ENCODE measurements at places on chromosomes 11 and 22. TPM values are rescaled to one million over a fixed set of nuclear protein-coding genes. Genes with fewer than 3 reads are reported as not detected.

EIF4ENIF1 gene
- polyA plus RNA-seq, result 33.4 TPM

EFEMP2 gene
- polyA plus RNA-seq, result 111 TPM

FXYD6 gene
- 178 TPM for polyA plus RNA-seq

ADAMTS8 gene
- 8.4 TPM for polyA plus RNA-seq

ANGPTL5 gene
- 0.14 TPM for polyA plus RNA-seq

RIMBP3B gene
- not detected for polyA plus RNA-seq

YPEL1 gene
- 21.6 TPM for polyA plus RNA-seq

KRTAP5-1 gene
- 1.3 TPM for polyA plus RNA-seq

HTR3A gene
- polyA plus RNA-seq, result not detected

FOLR3 gene
- polyA plus RNA-seq, result not detected

ASCL2 gene
- not detected for polyA plus RNA-seq

MYO7A gene
- 3.3 TPM for polyA plus RNA-seq

DMC1 gene
- 8.2 TPM for polyA plus RNA-seq

DCPS gene
- 18.4 TPM for polyA plus RNA-seq

- no peak for DNase-seq
These were observed 57.7 kb upstream of the CARD18 start for GRCh38 chr11:105197071-105197815.

- no peak for DNase-seq
These were observed 60.2 kb upstream of the LYVE1 start for GRCh38 chr11:10628508-10629236.

DNA sequence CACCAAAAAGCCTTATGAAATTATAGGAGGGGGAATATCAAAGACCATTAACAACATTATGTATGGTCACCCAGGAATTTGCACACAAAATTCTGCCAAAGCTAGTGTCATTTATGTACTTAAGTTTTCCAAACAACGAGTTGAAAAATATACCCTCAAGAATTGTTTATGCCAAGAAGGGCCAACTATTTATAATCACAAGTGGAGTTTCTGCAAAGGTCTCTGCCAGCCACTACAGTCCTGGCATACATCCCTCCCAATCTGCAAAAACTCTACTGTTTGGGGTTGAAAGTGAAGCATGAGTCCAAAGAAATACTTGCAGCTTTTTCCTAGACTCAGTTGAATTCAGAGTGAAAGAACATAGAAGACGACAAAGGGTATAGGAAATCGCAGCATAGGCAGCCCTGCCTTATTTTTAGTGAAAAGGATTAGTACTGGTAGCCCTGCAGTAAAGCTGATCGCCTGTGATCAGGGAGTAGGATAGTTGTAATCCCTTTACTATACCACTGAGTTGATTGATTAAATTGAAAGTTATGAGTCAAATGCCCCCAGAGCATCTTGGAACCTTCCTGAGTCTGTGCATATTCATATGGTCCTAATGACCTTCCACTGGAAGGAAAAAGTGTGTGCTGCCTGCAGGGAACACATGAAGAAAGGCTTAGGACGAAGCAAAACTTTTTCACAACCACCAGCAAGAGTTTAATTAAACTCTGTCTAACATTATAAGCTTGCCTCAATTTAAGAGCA, 144.0 kb downstream of the SPON1 start:
- DNase-seq, result no peak

GRCh38 chr11:23425381-23425780, 565.1 kb upstream of the CCDC179 start:
- DNase-seq, result peak; percentile 36

DNA sequence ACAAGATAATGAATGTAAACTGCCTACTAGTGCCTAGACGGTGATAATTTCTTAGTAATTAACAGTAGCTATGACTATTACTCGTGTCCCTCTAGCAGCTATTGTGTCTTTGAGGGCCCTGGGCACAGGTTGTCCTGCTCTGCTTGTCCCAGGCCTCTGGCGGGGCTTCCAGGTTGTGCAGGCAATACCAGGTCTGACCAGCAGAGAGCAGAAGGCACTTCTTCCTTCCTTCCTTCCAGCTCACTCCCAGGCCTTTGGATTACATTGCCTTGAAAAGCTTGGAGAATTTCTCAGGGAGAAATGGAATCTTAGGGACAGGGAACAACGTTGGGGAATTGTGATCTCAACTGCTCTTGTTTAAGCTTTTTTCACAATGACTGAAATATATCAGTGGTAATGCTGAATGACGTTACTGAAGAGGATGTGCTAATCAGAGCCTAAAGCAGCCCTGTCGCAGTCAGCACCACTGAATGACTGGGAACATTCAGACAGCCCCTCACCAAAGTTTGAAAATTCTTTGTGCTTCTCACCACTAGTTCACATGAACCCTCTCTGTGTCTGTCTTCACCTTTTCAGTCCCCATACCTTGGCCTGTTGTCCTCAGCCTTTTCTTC, 8.4 kb upstream of the CCKBR start:
- peak; percentile 64 for DNase-seq

GRCh38 chr22:39530116-39530515, 2.4 kb downstream of the RPS19BP1 start:
- no peak for DNase-seq

GRCh38 chr11:70423523-70424505, 25.5 kb downstream of the CTTN start:
- no peak for DNase-seq

DNA sequence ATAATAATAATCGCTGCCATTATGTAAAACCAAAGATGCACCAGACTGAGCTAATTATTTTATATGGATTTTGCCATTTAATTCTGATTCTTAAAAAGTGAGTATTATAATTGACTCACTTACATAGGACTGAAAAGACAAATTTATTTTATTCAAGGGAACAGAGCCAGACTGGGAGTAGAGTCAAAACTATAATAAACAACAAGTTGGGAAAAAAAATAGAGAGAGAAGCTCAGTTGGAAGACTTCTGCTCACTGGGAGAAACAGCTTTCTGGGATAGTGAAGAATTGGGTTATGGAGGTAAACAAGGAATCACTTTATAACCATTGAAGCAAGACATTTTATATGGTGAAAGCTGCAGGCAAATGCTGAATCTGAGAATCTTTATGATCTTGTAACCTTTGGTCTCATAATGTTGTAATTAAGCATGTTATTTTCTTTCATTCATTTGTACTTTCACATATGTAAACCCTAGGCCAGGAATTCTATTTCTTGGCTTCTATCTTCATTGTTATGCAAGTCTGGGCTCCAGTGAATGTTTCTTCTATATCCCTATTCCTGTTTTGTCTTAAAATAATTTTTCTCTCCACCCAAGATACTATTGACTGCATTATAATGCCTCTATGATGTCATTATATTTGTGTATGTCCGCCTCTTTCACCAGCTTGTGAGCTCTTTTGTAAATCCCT, 725.3 kb upstream of the CCDC179 start:
- DNase-seq, result peak; percentile 82

DNA sequence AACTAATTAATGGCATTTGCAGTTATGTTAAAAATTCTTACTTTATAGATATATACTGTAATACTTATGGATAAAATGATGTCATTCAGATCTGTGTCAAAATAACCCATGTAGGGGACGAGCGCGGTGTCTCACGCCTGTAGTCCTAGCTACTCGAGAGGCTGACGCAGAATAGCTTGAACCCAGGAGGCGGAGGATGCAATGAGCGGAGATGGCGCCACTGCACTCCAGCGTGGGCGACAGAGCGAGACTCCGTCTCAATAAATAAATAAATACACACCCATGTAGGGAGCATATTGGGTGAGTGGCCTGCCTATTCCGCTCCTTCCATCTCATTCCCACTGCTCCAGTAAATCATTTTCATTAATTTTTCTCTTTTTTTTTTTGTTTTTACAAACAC, 7.1 kb downstream of the SNU13 start:
- DNase-seq, result no peak

DNA sequence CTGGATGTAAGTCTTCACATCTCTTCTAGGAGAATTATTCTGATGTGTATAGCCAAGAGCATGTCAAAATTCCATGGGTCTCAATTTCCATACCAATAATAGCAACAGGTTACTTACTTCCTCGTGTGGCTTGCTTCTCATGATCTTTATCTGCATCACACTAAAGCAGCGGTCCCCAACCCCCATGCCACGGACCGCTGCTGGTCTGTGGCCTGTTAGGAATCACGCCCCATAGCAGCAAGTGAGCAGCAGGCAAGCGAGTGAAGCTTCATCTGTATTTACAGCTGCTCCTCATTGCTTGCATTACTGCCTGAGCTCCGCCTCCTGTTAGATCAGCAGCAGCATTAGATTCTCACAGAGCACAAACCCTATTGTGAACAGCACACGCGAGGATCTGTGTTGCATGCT, 28.9 kb upstream of the SLC25A1 start:
- no peak for DNase-seq

- no peak for DNase-seq
These were observed 21.4 kb upstream of the CDON start for GRCh38 chr11:126083829-126084607.

- DNase-seq, result no peak
These were observed 33.9 kb downstream of the AAMDC start for GRCh38 chr11:77854838-77855237.

- DNase-seq, result peak; percentile 94
These were observed at the start of gene ZBTB16 for GRCh38 chr11:114059278-114059983. Gene ZBTB16, plus strand, starts transcription at chr11:114059711. Its CDS starts 3,590 bp downstream, at chr11:114063301.

DNA sequence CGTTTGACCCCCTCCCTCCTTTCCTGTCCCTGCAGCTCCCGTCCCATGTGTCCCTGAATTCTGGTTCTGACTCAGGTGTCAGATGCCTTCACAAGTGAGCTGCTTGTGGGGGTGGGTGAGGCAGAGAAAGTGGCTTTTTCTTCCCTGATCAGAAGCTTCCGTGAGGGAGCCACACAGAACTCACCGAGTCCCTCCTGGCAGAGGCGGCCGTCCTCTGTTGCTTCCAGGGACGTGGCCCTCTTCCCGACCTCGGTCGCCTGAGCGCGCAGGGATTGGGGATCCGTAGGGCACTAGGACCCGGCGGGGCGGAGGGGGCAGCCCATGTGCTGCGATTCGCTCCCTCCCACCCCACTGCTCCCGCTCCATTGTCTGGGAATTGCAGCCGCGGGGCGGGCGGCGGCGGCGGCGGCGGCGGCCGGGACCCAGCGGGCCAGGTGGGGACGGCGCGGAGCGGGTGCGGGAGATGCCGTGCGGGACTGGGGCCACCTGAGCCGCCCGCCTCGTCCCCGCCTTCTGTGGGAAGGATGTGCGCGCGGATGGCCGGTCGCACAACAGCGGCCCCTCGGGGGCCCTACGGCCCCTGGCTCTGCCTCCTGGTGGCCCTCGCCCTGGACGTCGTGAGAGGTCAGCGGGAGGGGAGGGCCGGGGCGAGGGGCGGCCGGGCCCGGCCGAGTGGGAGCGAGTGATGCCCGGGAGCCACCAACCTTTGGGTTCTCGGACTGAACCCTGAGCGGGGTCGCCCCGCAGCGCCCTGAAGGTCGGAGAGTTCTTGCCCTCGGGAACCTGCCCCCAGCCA, at the start of gene TMEM132A:
TMEM132A (plus strand) TSS at position 351 of the 796 bp plus-strand sequence; CDS start at position 525, 174 bp downstream.
- peak; percentile 72 for DNase-seq

DNA sequence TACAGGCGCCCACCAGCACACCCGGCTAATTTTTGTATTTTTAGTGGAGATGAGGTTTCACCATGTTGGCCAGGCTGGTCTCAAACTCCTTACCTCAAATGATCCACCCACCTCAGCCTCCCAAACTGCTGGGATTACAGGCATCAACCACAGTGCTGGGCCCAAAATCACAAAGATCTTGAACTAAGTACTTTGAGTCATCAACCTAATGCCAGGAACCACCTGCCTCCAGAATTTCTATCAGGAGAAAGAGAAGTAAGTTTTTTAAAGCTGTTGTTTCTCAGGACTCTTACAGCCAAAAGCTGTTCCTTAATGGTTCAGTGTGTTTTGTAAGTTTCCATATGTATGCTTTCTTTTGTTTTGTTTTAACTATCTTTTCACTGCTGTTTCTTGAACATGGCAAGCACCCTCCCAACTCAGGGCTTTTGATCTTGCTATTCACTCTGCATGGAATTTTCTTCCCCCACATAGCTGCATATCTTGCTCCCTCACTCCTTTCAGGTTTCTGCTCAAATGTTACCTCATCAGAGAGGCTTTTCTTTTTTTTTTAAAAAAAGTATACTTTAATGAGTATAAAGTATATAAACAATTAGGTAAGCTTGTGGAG, 6.0 kb upstream of the PAK1 start:
- no peak for DNase-seq

DNA sequence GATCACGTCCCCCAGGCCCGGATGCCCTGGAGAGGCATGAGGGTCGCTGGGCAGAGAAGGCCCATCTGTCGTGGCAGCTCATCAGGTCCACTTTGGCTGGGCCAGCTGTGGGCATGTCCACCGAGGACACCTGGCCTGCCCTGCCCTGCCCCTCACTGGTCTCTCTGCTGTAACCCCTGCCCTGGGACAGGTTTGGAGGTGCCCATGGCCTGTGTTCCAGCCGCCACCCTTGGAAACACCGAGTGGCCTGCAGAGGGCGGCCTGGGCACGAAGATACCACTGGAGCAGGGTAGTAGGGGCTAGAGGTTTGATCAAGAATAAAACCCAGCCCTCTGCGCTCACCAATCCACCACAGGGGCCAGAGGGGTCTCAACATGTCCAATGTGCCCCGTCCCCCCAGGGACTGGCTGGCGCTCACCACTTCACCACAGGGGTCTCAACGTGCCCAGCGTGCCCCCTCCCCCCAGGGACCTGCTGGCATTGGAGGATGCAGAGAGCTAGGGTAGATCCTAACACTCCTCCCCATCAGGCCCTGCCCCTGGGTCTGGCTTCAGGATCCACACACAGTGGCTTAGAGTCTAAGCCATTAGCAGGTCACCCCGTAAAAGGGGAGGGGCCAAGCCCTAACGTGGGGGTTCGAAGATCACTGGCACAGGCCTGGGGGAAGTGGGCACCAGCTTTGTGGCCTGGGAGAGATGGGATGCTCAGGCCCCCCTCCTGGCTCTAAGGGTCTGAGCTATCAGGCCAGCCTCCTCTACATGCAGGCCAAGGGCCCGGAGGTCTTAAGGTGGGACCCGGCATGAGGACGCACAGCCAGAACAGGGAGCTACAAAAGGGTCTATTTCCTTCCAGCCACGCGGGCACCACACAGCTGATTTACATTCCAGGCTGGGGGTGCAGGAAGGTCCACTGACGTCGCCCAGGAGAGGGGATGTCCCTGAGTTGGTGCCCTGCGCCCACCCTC, 1.3 kb upstream of the HDAC10 start:
- no peak for DNase-seq

DNA sequence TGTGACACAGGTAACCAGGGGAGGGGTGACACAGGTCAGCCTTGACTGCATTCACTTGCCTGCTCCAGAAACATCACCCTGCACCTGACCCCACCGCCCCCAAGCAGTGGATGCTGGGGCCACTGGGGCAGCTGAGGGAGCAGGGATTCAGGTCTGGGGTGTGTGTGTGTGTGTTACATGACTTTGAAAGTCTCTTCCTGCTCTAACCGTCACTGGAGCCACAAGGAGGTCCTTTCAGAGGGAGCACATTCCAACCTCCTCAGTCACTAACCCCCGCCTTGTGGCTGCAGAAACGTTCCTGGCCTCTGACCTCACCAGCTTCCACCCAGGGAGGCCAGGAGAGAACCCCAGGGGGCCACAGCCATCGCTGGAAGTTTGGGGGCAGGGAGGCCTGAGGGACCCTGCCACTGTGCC, 2.9 kb upstream of the FOSL1 start:
- no peak for DNase-seq
